ENCODE measurements at places on chromosomes 5 and 9. TPM values are rescaled to one million over a fixed set of nuclear protein-coding genes. Genes with fewer than 3 reads are reported as not detected.

COL23A1 gene
- not detected for total RNA-seq

BRD3OS gene
- 16.3 TPM for total RNA-seq

SLC36A3 gene
- total RNA-seq, result not detected

CEP72 gene
- 1.8 TPM for total RNA-seq

TYRP1 gene
- total RNA-seq, result 0.46 TPM

BAAT gene
- total RNA-seq, result 0.23 TPM

C9 gene
- 0.46 TPM for total RNA-seq

IRX1 gene
- not detected for total RNA-seq

LOX gene
- 874 TPM for total RNA-seq

DIPK1B gene
- total RNA-seq, result 0.30 TPM

MARCOL gene
- not detected for total RNA-seq

ABCA2 gene
- total RNA-seq, result 46.0 TPM

ACER2 gene
- 3.6 TPM for total RNA-seq

Data from smooth muscle cell of the umbilical artery (primary cell).